Retinal pigment epithelial cell (primary cell): ENCODE measurements at places on chromosomes 2 and 18.

- DNase-seq: peak; percentile 81
Observed at GRCh38 chr2:72367530-72368225, 220.0 kb upstream of the CYP26B1 start.

DNA sequence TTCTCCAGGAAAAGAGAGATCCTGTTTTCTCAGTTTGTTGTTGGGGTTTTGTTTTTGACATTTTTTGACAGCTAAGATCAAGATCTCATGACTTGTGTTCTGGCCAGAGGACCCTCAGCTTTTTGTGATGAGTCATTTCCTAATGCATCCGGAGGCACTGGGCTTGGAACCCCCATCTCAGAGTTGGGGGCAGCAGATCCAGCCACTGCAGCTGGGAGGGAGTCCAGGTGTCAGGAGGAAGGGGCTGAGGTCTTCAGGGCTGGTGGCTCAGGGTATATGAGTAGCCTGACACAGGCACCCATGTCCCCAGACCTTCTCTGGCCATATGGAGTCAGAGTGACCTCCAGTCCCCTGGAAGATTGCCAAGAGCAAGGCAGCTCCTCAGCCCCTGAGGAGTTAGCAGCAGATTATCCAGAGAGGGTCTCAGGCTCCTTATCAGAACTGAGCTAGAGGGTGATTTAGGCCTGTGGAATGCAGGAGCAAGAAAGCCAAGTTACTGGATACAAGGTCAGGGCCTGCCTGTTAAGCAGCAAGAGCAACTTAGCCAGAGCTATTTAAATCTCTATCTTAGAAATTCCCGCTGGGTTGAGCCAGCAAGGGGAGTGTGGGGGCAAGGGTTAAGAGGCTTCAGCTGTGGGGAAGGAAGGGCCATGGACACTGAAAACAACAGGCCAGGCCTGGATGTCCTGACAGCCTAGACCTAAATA lies 62.4 kb downstream of the TANC1 start:
- peak; percentile 96 for DNase-seq

DNA sequence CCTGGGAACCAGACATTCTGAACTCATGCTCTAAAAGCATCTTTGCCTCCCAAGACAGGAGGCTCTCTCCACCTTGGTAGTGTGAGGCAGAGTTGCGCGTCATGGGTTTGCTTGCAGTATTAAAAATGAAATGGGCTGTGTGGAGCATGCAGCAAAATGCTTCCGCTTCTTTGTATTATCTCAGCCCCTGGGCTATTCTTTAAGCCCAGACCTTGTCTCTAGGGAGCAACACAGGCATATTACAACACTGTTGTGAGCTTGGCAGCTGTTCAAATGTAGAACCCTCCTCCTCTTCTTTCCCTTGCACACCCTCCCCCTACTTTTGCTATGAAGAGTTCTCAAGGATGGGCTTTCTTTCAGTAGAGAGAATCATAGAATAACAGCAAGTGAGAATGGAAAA lies 185.1 kb upstream of the LHCGR start:
- no peak for DNase-seq

DNA sequence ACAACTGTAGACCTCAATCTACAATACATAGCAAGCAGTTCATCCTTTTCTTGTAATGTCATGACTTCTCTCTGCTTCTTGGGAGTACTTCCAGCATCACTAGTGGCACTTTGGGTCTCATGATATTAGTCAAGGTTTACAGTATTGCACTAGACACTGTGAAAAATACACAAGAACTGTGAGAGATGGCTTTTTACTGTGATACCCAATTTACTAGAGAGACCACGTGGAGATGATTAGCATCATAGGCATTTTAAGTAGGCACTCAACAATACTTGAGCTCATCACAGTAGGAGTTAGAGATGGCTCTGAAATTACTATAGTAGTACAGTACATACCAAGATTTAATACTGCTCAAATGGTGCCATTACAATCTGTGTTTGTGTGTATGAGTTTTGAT lies 112.8 kb upstream of the EML6 start:
- DNase-seq: peak; percentile 56

DNA sequence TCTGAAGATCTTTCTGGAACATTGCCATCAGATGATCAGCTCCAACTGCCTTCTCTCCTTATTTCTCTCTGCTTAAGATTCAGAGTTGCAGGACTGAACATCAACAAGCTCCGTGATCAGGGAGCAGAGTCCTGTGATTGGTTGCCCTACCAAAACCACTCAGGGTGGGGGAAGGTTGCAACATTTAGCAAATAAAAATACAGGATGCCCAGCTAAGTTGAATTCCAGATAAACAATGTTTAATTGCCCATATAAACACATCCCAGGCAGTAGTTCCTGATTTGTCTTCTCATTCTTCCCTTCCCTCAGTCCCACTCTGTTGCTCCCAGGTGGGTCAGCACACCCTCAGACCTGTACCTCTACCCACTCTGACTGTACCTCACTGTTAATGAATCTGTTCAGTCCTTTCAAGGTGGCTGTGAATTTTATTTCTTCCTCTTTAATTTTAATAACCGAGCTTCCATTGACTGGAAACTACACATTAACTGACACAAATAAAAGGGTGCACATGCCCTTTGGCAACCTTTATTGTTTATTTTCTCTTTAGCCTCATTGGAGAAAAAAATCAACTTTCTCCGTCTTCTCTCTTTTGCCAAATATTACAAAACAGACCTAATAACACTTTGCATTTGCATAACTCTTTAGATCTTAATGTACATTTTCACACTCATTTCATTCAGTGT lies 167.1 kb upstream of the PKDCC start:
- DNase-seq: no peak

DNA sequence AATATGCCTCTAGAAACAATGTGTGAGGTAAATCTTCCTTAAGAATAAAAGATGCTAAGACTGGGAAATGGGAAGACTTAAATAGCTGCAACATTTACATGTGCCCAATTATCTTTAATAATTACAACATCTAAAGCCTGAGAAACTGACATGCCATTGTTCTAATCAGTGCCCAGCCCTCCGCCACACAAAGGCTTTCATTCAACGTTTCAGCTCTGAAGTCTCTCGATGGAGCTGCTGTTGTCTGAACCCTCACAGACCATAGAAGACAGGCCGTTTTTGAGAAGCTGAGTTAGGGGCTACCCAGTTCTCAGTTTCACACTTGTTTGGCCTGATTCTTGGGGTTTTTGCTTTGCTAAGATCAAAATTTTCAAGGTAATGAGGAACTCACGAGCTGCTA lies 315.4 kb upstream of the CHST9 start:
- DNase-seq: no peak

DNA sequence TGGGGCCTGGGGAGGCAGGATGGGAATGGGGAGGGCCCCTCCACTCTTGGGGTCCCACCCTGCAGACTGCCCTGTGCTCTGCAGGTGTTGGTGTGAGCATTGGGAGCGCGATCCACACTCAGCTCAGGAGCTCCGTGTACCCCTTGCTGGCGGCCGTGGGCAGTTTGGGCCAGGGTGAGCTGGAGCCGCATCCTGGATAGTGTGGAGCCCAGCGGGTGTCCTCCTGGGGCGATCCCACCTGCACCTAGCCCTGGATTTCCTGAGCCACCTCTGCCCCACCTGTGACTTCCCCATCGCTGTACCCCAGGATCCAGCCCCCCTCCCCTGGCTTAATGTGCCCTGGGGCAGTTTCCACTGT lies 2.6 kb downstream of the PROM2 start:
- no peak for DNase-seq

GRCh38 chr2:65727381-65727780 lies 295.0 kb upstream of the SPRED2 start:
- DNase-seq: no peak

GRCh38 chr2:98335271-98335670 lies 11.0 kb upstream of the CNGA3 start:
- DNase-seq: no peak

GRCh38 chr2:24077879-24078278 lies 1.8 kb upstream of the SF3B6 start:
- no peak for DNase-seq

- no peak for DNase-seq
Observed at GRCh38 chr2:230216489-230216888, 3.3 kb downstream of the SP110 start.

DNA sequence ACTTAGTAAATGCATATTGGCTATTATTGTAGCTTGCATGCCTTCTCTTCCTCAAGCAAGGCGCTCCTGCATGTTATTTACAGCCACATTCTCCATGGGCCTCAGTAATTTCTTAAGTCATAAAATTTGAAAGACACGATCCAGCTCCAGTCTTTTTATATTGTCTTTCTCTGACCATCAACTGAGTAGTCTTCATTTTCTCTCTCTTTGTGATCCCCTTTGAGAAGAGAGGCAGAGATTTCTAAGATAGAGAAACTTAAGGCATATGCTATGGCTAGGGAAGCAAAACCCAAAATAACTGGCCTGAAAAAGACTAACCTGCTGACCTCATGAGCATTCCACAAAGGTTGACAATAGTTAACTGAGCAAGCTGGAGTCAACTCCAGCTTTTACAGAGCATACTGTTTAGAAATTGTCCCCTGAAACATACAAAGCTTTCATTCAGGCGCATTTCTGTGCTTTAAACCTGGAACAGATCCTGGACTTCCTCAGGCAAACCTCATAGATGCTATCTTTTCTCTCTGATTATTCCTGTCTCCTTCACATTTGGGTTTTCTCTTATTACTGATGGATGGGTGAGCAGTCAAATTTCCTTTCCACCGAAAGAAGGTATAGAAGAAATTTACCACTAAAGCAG lies 4.6 kb downstream of the DPP4 start:
- no peak for DNase-seq

- DNase-seq: peak; percentile 16
Observed at GRCh38 chr2:65465857-65466256, 33.5 kb upstream of the SPRED2 start.

GRCh38 chr2:196445991-196446390 lies 193.5 kb upstream of the CCDC150 start:
- DNase-seq: no peak

DNA sequence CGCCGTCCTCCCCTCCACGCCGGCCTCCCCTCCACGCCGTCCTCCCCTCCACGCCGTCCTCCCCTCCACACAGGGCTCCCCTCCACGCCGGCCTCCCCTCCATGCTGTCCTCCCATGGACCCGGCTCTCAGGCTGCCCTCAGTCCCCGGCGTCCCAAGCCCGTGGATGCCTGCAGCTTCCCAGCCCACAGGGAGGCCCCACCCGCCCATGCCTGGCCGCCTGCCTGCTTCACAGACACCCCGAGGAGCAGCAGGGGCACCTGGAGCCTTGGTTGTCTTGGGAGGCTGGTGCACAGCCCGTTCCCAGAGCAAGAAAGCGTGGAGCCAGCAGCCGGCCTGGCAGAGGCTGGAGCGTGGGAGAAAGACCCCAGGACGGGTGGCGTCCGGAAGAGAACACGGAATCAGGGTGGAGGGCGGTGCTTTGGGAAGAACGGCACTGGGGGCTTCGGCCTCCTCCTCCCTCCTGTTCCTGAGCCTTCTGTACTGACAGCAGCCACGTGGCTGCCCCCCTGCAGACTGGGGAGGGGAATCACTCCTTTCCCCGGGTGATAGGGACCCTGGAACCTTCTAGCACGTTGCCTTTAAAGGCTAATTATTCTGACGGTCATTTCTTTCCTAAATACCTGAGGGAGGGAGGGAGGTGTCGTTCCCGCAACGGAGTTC lies 26.2 kb upstream of the KCNG2 start:
- no peak for DNase-seq

DNA sequence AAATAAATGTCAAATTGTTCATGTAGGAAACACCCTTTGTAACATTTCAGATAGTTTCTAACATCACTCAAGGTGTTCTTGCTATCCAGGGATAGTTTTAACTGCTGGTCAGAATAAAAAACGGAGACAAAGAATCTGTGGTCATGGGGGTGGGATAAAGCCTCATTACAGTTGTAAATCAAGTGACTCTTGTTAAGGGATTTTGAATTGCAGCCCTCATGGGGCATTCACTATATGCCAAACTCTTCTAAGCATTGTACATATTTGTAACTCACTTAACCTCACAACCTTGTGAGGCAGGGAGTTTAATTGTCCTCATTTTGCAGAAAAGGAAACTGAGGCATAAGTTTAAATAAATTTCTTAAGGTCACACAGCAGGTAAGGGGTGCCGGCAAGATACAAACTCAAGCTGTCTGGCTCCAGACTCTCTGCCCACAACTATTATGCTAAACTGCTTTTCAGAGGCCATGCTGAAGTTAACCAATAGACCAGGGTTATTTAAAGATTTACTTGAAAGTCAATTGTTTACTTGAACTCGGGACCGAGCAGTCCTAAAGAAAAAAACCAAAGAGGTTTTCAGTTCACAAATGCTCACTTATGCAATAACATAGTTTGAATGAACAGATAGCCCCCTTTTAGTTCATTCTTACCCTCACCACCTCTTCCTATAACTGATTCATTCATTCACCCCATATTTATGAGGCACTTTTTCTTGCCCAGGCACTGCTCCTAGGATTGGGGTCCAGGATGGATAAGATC lies 121.6 kb upstream of the FZD5 start:
- DNase-seq: no peak

DNA sequence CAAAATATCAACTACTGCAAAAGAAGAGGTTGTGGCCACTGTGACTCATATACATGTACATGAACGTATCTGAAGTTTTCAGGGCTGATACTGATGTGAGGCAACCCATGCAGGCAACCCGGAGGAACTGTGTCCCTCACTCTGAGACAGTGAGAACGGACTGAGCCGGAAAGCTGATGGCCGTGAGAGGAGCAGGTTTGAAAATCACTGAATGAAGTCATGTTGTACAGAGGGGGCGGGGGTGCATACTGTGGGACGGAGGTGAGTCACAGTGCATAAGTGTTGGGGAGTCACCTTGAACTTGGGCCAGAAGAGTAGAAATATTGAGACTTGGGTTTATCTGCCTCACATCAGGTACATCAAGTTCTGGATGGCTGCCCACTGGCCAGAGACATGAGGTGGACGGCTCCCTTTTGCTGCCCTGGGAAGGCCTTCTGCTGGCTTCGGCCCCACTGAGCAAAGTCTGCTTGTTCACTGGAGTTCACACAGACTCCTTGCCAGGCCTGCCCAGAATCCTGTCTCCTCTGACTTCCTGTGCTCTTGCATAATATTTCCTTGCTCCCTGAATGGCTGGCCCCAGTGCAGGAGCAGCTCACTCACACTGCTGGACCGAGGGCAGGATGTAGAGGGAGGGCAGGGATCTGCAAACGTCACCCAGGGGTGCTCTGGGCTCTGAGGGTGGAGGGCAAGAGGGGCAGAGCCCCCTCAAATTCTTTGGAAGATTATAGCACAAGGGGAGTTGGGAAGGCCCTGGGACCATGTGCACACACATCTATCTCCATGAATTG lies 18.1 kb downstream of the EPAS1 start:
- DNase-seq: peak; percentile 90

DNA sequence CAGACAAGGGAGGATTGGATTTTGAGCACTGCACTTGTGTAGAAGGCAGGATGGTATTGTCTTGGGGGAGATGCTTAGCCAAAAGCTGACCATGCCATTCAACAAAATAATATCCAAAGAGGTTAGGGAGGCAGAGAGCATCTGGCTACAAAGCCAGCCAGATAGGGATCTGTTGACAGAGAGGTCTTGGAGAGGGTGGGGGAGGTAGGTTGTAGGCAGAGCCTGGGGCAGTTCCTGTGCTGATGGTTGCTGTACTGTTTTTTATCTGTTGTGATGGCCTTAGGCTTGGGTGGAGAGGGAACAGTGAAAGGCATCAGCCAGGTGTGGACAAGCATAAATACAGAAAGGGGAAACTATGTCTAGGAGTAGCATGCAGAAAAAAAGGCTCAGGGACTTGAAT lies 100.9 kb downstream of the AQP4 start:
- no peak for DNase-seq
